HS-5 (cell line): ENCODE measurements at places on chromosomes 3 and 15.

DNA sequence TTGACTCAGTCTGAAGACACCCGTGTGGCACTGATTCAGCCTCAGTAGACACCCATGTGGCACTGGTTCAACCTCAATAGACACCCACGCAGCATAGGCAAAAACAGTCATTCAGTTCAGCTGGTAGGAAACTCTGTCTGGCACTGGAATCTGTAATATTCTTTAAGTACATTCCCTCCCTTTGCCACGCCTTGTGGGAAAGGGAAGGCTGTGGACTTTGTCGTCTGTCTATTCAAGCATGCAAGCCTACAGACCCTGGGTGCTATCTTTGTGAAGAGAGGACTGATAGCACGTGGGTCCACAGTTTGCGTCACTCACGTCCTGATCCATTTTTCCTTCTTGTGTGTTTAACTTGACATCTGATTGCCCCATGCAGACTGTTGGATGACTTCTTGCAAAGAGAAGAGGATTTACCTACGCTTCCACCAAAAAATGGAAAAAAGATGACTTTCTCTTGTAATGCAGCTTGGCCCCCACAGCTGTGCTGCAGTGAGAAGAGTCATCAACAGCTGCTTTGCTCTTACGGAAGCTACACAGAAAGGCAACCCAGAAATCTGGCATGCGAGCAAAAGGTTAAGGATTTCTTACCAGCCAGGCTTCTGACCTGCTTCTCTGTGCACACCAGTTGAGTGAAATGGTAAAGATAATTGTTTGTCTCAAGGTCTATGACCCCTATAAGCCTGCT is 278.1 kb downstream of the ULK4 start:
- no peak for DNase-seq

DNA sequence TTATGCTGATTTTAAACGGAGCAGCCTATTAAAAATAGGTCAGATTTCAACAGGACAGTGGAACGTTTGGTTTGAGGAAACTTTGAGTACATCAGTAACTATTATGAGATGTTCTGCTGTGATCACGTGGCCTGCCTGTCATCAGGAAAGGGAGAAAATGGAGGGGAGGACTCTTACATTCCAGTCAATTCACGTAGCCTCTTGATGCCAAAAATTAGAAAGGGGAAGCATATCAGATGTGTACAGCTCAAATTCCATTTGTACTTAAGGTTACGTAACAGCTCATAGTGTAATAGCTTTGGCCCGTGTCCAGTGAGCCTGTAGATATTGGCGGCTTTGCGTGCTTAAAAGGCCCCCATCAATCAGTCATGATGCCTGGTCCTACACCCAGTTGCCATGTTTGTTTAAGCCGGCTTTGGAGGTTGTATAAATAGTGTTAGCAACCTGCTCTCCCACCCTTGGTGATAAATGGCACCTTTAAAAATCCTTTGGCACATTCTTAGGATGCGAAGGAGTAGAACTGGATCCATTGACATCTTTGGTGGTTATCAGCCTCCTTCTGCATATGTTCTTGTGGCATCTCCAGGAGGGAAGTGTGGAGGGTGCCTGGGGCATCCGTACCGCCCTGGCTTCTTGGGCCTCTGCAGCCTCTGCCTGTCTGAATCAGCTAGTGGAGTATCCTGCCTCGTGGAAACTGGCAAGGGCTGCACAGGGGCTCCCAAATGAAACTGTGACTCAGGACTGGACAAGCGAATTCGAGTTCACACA is 163.9 kb downstream of the THSD4 start:
- DNase-seq: peak; percentile 84

- no peak for DNase-seq
Measured at GRCh38 chr3:126313580-126314304, 43.5 kb downstream of the KLF15 start.

DNA sequence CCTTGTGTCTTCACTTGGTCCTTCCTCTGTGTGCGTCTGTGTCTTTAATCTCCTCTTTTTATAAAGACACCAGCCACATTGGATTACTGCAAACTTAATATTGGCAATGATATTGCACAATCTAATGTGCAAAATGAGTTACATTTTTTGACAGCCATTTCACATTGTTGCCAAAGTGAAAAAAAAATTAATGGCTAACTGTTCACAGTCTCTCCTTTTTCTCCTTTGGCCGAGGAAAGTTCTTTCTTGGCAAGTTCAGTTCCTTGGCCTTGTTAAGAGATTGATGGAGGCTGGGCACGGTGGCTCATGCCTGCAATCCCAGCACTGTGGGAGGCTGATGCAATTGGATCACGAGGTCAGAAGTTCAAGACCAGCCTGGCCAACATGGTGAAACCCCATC is 62.2 kb upstream of the ZNF280D start:
- no peak for DNase-seq

DNA sequence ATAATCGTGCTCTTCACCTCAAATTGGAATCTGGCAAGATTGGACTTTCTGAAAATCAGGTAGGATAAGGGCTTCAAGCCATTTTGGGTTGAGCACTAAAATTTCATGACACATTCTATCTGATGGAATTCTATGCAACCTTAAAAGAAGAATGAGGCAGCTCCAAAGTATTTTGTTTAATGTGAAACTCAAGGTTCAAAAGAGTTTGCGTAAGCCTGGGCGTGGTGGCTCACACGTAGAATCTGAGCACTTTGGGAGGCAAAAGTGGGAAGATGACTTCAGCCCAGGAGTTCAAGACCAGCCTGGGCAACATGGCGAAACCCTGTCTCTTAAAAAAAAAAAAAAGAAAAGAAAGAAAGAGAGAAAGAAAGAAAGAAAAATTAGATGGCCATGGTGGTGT is 3.6 kb upstream of the PLA1A start:
- DNase-seq: no peak

DNA sequence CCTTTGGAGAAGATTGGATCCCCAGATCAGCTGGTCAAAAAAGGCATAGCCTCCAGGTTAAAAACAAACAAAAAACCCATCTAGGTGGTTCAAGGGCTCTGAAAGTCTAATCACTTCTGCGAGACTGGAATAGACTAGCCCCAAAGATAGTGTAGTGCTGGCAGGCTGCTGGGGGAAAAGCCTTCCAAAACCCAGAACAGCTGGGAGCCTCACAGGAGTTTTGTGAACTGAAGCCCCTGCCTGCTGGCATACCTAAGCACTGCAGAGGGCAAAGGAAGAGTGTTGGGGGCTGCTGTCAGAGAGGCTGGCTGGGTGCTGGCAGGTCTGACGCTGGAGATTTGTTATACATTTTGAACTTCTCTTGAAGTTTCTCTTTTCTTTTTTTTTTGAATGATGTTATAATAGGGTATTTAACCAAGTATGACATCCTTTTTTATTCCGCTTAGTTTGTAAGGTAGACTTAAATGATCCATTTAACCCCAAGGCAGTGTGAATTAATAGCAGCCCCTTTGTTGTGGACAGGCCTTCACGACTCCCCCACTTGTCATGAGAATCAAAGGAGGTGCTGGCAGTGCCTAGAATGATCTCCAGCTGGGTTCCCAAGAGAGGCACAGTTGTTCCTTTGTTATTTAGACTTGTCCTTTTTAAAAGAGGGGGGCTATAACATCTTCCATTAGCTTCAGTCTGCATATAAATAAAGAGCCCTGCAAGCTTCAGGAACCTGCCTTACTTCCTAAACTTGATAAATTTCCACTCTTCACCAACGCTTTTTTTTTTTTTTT is 53.9 kb downstream of the CRTC3 start:
- DNase-seq: no peak

DNA sequence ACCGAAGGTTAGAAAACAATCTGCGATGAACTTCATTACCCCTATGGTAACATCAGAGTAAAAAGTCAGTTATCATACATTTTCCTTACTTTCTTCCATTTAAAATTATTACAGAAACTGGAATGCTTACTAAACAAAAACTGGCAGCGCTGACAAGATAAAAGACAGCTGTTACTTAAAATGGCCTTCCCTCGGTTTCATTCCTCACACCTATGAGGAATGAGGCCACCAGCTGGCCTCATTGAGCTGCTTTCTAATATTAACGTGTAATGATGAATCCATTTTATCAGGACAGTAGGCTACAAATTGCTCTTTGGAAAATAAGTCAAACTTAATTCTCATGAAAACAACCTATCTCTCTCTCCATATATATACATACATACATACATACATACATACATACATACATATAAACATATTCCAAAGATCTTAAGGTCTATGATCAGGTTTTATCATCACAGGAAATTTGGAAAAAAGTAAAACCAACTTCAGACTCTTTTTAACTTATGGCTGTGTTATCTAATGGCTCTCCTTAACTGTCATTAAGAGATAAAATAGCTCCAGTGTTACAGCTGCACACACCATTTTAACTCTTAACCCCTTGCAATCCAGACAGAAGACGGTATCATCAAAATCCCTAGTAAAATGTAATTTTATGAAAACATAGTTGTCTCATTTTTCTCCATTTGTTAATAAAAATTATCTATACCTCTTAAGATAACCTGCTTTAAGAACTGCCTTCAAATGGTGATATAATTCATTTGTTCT is 5.2 kb downstream of the CCNL1 start:
- DNase-seq: no peak

DNA sequence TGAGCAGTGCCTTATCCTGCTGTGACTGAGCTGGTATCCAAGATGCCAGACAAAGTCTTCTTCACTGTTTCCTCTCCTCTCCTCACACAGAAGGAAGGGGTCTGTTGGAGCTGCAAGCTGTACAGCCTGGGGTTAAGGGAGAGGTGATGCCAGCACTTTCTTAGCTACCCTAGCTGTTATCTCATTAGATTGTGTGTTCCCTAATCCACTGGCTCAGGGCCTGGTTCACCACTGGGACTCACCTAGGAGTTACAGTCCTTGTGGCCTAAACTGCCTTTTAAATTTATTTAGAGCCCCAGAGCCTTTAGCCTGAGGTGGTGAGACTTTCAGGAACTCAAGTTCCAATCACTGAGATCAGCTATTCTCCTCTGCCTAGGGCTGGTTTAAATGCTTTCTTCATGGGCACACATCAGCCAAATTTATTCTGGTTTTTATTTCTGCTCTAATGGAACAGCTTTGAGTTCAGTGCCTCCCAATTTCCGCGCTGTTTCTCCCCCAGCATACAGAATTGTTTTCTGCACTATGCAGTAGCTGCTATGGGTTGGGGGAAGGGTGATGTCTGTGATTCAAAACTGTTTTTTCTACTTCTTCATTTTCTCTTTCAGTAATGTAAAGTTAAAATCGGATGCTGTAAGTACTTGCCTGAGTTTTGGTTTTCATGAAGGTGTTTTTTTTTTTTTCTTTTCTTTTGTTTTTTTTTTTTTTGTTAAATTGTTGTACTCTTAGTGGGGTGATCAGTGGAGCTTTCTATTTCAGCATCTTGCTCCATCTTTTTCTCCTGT is 198.8 kb downstream of the DOCK3 start:
- DNase-seq: no peak

DNA sequence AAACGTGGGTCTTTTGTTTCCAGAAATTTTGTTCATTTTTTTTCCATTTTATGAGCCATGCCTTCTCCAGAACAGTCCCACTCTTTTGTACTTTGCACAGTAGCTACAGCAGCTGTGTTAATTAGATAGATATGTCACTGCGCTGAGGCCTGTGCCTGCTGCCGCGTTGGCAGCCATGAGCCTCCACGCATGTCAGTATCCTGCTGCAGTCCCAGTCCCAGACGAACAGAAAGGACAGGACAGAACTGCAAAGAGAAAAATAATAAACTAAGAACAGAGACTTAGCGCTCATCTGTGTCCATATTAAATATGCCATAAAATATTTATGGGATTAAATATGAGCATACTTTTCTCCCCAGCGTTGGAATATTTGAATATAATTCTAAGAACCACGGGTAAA is 442.4 kb upstream of the RARB start:
- DNase-seq: no peak

DNA sequence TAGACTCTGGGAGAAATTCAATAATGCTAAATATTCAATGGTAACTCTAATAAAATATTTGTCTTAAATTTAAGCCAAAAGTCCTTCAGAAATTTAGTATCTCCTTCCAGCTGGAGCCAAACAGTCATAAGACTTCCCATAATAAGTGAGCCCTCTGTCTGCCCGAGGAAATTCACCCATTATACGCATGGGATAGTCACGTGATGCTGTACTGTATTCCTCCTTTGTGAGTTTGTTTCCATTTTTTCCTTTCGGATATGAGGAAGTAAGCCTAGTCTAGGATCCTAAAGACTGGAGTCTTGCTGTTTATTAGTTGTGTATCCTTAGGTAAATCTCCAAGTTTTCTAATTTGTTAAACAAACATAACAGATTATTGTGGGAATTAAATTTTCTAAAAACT is 110.4 kb upstream of the PLAAT1 start:
- no peak for DNase-seq

- DNase-seq: no peak
Measured at GRCh38 chr3:178808748-178809147, 262.9 kb downstream of the ZMAT3 start.

DNA sequence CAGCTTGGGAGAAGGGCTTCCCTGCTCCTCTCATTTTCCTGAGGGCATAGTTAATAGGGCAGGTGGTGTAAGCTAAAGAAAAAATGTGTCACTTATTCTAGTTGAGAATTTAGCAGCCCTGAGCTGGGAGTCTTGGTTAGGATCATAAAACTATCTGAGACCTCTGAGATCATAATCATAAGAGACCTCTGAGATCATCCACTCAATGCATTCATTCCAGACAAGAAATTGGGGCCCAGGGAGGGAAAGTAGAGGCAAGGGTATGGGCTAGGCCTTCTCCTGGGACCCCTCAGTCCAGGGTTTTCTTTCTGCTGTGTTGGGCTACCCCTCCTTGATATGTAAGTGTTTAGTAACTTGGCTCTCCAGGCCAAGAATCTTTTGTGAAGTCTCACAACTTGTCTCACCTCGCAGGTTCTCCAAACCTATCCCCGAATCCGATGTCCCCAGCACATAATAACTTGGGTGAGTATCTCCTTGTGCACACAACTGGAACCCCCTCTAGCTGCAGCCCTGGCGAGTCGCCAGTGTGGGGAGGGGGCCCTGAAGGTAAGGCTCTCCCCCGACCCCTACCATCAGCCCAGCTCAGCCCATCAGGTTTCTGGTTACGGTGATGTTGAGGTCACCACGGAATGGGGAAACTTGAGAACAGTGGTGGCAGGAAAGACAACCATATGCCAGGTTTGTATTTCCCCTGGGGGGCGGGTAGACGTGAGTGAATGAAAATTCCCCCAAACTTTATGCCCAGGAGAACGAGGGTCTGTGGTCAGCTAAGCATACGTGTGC is 84.1 kb downstream of the AAGAB start:
- DNase-seq: no peak

DNA sequence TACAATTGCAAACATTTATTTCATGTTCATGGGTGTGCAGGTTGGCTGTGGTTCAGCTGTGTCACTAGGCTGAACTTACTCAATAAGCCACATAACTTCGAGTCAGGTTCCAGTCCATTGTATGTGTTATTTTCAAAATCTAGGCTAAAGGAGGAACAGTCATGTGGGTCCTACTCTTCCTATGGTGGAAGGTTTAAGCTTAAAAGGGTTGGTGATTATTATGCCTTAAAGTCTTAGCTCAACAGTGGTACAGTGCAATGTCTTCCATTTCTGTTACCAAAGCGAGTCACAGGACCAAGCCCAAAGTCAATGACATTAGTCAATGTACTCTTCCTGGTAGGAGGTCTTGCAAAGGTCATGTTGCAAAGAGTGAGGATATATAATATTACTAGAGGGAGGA is 78.2 kb downstream of the ATG7 start:
- DNase-seq: no peak

GRCh38 chr3:10223676-10224639 is 24.3 kb upstream of the TATDN2 start:
- DNase-seq: no peak
